ENCODE measurements at places on chromosomes 3 and 15.

GRCh38 chr15:38068626-38069391, 134.4 kb downstream of the TMCO5A start:
- no peak for DNase-seq

- DNase-seq = no peak
Measured at GRCh38 chr3:112002096-112002971, 3.6 kb downstream of the TAGLN3 start.

GRCh38 chr15:64751464-64751863, 23.9 kb downstream of the RBPMS2 start:
- DNase-seq = no peak

- no peak for DNase-seq
Measured at GRCh38 chr3:55807210-55807609, 320.1 kb upstream of the WNT5A start.

GRCh38 chr3:1037631-1038030, 55.2 kb upstream of the CNTN6 start:
- no peak for DNase-seq

DNA sequence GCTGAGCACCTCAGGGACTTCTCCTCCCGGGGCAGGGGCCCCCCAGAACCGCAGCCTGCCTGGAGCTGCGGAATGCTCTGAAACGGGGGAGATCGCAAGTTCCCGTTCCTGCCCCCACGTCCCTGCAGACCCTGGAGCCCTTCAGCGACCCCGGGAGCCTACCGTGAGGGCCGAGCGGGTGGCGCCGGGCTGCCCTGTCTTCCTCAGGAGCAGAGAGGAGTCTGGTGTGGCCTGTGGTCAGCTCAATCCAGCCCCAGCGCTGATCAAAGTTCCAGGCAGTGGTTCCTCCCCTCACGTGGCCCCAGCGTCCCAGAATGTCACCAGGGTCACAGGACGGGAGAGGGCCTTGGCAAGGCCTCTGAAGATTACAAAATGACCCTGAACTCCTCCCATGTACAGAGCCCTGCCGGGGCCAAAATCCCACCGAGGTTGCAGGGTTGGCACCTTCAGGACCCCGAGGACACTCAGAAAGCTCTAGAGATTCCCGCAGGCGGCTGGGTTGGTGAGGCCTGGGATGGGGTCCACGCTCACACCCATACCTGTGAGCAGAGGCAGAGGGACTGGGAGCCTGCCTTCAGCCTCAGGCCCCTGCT, at the start of gene CPN2:
Gene CPN2, minus strand, starts transcription at position 249 of the 593 bp plus-strand sequence. CDS start 8,626 bp downstream, outside the sequence.
- no peak for DNase-seq

DNA sequence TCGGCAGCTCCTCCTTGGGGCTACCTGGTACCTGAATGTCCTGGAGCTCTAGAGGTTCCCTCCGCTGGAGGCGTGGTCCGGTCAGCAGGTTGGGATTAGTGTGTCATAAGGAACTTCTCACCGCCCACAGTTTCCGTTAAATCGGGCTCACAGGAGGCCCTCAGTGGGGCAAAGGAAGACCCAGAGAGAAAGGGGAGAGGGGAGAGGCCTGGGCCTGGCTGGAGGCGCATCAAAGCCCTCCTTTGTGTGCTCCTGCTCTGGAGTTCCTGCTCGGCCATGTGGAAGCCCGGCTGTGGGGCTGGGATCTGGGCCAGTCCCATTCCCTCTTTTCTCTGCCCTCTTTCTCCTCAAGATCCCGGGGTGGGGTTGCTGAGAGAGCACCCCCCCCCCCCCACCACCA, at the start of gene RLBP1:
Gene RLBP1, minus strand, starts transcription at position 37 of the 400 bp plus-strand sequence. CDS start 2,604 bp downstream, outside the sequence.
- DNase-seq = no peak

DNA sequence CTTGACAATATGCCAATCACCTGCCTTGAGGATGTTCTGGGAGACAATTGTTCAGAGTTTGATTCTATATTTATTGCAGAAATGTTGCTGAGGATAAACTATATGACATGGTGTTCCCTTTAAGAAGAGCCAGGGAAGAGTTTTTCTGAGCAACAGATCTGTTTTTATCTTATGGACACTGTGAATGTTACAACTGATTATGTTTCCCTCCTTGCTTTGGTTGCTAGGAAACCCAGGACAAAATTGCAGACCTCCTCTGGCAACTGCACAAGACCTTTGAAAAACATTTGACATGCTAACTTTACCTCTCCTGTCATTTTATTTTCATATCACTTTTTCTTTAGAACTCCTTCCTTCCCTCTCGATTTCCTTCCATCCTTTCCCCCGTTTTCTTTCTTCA, 8.2 kb upstream of the TM6SF1 start:
- DNase-seq = no peak

DNA sequence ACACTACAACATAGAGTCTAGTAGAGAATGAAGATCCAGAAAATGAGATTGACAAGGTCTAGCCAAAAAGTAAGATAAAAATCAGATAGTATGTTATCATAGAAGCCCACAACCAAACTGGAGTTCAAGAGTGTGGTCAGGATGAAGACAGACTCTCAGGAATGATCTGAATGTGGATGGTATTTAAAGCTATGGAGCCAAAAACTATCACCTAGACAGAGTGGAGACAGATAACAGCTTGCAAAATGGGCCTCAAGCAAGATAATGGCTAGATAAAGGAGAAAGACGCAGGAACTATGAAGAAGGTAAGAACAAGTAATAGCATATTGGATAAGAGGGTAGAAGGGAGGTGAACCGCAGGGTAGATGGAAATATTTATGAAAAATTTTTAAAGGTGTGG, 35.4 kb downstream of the ZMAT3 start:
- no peak for DNase-seq

DNA sequence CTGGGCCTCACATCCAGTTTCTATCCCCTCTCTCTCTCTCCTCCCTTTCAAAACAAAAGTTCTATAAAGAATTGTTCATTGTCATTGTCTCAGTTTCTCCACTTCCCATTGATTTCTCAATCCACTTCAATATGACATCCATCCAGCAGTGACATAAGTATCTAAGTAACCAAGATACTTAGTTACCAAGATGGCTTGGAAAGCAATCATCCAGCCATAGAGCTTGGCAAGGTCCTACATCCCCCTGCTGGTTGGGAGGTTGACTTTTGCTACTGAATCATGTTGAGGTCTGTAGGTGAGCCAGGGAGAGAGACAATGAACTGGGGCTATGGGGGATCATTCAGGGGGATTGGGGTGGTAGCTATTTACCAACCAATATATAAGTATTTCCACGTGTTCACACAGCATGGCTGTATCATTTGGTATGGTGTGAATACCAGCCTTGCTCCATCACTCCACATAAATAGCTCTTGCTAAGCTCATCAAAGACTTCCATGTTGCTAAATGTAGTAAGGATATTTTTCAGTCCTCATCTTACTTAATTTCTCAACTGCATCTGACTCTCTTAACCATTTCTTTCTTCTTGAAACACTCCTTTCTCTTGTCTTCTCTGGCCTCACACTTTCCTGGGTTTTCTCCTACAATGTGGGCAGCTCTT, 58.8 kb upstream of the NTRK3 start:
- no peak for DNase-seq

DNA sequence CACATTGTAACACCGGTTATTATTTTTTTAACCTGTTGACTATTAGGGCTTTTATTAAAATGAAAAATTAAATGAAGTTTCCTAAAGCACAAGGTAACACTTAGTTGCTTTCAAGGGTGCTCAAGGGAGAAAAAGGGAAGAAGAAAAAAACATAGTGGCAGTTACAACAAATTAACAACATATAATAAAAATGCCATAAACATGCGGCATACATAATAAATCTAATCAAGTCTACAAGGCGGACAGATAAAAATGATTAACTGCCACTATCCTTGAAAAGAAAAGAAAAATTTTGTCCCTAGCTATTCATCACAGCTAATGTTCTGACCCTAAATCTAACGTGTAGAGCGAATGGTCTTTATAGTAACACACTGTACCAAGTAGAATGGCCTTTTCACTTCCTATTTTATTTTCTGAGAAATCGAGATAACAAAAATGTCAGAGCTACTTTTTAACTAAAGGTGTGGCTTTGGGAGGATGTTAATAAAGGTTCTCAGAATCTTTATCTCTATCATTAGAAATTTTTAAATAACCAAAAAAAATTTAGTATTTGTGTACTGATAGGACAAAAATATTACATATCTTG, 194.9 kb downstream of the FOXP1 start:
- DNase-seq = no peak

GRCh38 chr15:33068511-33068990, 126.0 kb downstream of the FMN1 start:
- DNase-seq = peak; percentile 30

- no peak for DNase-seq
Measured at GRCh38 chr3:125055331-125055912, 375 bp downstream of the HEG1 start.

All from NCI-H187 (cell line).